ENCODE measurements at places on chromosomes 3 and 15. TPM values are rescaled to one million over a fixed set of nuclear protein-coding genes. Genes with fewer than 3 reads are reported as not detected.

Gene CHRM5
- total RNA-seq = not detected

Gene FAM43A
- total RNA-seq = 26.0 TPM

Gene KNSTRN
- total RNA-seq = 118 TPM

Gene IGSF10
- total RNA-seq = 0.32 TPM

Gene RTP1
- not detected for total RNA-seq

Gene HRG
- not detected for total RNA-seq

Gene PIGZ
- 0.29 TPM for total RNA-seq

Measured in A375 (cell line).